Right kidney (tissue), 9 donors: ENCODE measurements at places on chromosomes 1 and 21.
A peak's percentile ranks its signal among the peaks of the same experiment; 100 is the strongest.

DNA sequence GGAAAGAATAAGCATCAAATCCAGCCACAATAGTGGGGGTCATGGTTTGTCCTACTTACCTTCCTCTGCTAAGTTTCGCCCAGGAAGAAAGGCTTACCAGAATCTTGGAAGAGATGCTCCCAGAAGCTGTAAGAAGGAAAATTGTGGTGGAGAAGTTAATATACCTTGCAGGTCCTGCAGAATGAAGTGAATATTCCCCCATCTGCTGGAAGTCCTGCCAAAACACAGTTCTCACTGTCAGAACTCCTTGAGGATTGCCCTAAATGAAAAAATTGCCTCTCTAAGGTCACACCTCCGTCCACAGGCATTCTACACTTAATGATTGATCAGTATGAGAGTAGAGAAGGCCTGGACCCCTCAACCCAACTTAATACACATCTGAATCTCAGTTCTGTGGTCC lies 78.4 kb upstream of the RGS21 start:
- DNase-seq, result no peak

GRCh38 chr1:228087771-228088251 lies 5.3 kb downstream of the ARF1 start:
- no peak for DNase-seq

DNA sequence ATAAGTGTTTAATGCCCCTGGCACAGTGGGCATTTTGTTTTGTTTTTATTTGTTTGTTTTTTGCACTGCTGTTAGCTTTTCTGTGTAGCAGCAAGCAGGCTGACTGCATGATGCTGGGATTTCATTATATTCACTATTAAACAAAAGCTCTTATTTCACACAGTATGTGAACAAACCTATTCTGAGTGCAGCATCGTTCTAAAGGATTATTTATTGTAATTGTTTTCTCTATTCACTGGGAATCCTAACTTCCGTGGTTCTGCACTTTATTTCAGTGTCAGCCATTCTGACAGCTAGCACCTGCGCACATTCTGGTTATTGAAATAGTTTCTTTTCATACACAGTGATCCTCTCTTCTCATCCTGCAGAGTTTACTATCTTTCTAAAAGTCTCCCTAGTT lies 595.0 kb downstream of the NEGR1 start:
- no peak for DNase-seq

GRCh38 chr21:31425138-31425537 lies 81.1 kb upstream of the TIAM1 start:
- DNase-seq, result peak; percentile 20

DNA sequence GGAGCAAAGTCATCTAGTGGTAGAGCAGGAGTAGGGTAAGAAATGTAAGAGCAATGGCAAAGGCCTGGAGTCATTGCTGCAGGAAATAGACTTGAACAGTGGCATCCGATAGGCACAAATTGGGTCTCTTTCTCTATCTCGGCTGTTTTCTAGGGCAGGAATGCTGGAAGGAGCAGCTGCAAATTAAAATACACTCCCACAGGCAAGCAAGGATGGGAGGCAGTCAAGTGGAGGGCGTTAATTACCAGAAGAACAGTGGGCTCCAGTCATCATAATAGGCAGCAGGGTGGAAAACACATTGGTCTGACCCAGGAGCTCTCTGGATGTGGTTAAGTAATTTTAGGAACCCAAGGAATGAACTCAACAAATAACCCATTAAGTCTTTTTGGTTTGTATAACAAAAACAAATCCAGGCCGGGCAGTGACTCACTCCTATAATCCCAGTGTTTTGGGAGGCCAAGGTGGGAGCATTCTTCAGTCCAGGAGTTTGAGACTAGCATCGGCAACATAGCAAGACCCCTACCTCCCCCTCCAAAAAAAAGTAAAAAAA lies 7.8 kb upstream of the TDRD5 start:
- no peak for DNase-seq

GRCh38 chr1:24904731-24905354 lies 25.2 kb downstream of the RUNX3 start:
- no peak for DNase-seq

DNA sequence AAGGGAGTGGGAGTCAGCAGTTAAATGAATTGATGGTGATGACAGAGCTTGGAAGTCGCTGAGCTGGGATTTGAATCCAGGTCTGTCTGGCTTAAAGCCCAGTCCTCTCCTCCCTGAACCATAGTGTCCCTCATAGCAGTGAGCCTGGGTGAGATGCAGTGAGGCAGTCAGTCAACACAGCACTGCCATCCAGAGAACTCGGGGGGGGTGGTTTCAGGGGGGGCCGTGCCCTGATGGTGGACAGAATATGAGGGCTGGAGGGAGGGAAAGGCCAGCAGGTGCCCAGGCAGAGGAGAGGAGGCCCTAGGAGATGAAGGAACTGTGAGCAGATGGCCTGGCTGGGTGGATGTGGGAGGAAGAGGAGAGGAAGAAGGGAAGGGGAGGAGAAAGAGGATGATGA lies 405.6 kb downstream of the PTPRU start:
- DNase-seq, result no peak

DNA sequence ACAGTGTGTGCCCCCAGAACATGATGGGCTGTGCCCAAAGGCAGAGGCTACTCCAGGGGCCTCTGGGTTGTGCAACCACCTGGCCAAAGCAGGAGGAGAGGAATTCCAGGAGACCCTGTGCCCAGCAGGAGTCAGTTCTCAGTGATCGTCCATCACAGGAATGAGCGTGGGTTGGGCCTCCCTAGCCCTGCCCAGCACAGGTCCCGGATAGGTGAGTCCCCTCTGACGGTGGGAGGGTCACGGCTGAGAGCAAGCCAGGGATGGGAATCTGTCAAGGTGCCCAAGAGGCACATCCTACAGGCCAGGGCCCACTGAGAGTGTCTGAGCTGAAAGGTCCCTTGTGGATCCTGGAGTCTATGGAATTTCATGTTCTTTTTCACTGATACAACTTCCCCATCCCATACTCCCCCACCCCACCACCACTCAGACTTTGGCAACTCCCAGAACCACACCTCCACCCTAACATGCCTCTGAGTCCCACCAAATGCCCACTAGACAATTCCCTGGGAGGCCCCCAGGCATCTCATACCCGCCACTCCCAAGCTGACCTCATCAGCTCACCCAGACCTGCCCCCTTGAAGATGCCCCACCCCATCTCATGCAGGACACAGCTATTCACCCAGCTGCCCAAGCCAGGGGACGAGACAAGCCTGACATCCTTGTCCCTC lies 3.1 kb downstream of the GJB4 start:
- DNase-seq, result no peak

GRCh38 chr21:14957836-14958235 lies 107.0 kb downstream of the NRIP1 start:
- no peak for DNase-seq

GRCh38 chr1:206145771-206146290 lies 28.6 kb upstream of the AVPR1B start:
- DNase-seq, result no peak

DNA sequence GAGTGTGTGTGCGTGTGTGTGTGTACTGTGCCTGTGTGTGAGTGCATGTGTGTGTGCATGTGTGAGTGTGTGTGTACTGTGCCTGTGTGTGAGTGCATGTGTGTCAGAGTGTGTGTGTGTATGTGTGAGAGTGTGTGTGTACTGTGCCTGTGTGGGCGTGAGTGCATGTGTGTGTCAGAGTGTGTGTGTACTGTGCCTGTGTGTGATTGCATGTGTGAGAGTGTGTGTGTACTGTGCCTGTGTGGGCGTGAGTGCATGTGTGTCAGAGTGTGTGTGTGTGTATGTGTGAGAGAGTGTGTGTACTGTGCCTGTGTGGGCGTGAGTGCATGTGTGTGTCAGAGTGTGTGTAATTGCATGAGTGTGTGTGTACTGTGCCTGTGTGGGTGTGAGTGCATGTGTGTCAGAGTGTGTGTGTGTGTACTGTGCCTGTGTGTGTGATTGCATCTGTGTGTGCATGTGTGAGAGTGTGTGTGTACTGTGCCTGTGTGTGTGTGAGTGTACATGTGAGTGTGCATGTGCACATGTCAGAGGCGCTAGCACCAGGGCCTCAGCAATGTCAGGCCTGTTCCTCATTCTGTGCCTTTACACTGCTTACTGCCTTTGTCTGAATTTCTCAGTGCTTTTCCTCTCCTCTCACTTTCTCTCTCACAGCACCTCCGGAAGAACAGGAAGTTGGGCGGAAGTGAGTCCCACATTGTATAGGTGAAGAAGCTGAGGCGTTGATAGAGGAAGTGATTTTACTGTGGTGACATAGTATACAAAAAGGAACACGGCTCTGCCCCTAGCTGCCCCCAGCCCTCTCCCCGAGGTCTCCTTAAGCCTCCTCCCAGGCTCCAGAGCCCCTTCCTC lies 4.9 kb downstream of the SLC5A9 start:
- DNase-seq, result no peak

- no peak for DNase-seq
Observed at GRCh38 chr1:178629252-178630154, 95.5 kb upstream of the RALGPS2 start.

GRCh38 chr1:92843429-92844352 lies 11.9 kb downstream of the RPL5 start:
- DNase-seq, result no peak

DNA sequence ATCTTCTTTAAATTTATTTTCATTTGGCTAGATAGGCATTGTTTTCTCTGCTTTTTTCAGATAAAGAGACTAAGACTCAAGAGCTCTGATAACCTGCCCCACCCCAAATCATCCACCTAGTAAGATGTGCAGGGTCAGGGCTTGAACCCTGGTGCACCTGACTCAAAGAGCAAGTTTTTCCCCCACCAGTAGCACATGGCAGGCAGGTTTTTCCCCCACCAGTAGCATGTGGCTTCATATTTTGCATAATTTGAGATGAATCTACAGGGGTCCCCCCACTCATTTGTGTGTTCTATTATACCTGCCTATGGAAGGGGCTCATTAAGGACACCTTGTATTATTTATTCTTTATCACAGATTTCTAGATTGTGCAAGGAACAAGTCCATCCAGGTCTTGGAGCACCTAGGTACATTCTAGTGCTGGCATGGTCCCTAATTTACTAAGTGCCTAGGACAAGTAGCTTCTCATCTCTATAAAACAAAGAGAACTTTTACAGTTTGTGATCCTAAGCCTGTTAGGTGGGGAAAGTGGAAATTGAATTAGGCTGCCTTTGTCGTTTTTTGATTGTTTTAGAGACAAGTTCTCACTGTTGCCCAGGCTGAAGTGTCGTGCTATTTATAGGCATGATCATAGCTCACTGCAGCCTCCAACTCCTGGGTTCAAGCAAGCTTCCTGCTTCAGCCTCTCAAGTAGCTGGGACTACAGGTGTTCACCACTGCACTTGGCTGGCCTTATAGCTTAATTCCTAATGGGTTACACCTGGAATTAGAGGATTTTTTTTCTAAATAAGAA lies 13.2 kb upstream of the CTSE start:
- no peak for DNase-seq

DNA sequence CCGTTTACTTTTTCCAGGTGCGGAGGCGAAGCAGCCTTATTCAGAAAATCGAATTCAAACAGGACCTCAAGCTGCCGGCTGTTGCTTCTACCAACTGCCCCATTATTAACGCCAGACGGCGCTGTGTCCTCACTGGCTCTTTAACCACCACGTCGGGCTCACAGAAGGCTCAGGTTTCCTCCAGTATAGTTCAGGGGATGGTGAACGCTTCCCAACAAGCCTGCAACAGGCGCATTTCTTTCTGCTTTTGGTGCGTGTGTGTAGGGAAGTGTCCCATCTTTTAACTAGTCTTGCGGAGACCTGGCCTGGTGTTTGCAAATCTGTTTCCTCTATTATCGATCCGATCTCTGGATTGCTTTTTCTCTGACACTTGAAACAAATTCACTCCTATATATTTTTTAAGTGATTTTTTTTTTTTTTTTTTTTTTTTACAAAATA lies 791 bp upstream of the STUM start:
- DNase-seq, result peak; percentile 61

DNA sequence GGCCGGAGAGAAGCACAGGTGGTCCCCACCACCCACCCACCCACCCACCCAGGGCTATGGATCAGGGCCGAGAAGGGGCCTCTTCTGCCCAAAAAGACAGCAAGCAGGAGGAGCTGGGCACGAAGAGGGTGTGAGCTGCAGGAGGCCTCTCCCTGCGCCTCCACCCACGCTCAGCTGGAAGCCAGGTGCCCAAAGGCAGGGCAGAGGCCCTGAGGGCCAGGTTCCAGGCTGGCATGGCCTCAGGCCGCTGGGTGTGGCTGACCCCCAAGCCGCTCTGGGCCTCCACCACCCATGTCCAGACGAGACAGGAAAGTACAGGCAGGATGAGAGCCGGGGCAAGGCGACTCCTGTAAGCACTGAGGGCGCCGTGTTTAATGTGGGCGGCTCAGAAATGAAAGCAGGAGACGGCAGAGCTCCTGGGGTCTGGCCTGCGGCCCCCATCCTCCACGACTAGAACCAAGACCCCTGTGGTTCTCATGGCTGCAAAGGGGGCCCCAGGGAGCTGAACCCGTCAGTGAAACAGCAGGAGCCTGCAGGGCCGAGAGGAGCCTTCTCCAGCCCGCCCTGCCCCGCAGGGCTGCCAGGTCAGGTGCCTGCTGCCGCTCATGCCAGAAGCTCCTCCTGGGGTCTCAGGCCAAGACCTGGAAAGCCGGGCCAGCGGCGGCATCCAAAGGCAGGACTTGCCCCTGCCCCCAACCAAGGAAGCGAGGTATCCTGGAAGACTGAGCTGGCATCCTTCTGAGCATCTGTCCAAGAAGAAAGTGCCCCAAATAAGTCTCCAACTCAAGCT lies 56.0 kb downstream of the MEGF6 start:
- no peak for DNase-seq

DNA sequence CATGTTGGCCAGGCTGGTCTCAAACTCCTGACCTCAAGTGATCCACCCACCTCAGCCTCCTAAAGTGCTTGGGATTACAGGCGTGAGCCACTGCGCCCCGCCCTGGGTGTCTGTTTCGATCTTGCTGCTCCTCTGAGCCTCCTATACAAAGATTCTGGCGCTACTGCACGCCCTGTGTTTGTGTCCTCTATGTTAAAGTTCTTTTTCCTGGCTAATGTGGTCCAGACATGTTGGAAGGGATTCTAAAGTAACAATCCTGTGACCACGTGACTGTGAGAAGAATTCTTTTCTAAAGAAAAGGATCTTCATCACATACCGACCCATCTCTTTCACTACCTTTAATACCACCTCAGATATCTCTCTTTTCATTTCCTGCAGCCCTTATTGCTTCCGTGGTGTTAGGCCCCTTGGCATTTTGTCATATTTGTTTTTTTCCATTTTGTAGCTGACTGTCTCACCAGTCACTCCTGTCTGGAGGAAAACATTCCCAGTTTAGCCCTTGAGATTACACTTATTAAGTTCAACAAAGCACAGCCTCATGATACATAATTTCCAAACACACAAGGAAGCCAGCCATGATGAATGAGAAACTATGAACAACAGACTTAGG lies 27.2 kb upstream of the ENO1 start:
- no peak for DNase-seq

- DNase-seq, result no peak
Observed at GRCh38 chr1:96352733-96353132, 368.9 kb upstream of the PTBP2 start.

GRCh38 chr1:65792669-65793358 lies at the start of gene PDE4B:
PDE4B (plus strand) TSS chr1:65792895.
- peak; percentile 75 for DNase-seq

- DNase-seq, result peak; percentile 77
Observed at GRCh38 chr1:109509176-109510134, at the start of gene AMIGO1. AMIGO1 (minus strand) TSS chr1:109509727; CDS start chr1:109508912, 815 bp downstream.
